ENCODE measurements at places on chromosomes 12 and 14.

DNA sequence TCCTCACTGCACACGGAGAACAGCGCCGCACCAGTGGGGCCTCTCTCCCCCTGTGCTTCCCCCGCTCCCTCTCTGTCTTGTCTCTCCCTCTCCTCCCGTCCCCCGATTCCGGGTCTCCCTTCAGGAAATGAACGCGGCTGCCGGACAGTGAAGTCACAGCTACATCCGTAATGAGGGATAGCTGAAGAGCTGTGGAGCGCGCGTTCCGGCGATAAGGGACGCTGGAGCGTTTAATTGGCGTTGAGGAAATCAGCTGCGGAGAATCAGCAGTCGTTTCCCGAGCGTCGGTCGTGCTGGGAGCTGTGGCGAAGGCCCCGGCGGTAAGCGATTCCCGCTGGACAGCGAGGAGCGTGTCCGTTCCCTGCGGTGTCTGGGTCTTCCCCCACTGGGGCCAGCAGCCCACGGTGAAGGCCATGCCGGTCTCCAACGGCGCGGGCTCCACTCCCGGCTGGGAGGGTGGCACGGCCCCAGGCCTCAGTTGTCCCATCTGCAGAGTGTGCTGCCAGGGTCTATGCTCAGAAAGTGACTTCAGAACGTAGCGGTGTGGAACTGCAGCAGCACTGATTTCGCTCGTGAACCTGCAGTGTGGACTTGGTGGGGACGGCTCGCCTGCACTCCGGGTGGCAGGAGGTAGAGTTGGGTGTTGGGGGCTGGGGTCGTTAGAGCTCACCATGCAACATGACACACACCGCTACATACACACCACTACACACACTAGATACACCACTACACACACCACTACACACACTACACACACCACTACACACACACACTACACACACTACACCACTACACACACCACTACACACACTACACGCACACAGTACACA, 10.9 kb downstream of the NOC4L start:
- no peak for DNase-seq

GRCh38 chr12:106031761-106032622, 106.8 kb downstream of the NUAK1 start:
- no peak for DNase-seq

DNA sequence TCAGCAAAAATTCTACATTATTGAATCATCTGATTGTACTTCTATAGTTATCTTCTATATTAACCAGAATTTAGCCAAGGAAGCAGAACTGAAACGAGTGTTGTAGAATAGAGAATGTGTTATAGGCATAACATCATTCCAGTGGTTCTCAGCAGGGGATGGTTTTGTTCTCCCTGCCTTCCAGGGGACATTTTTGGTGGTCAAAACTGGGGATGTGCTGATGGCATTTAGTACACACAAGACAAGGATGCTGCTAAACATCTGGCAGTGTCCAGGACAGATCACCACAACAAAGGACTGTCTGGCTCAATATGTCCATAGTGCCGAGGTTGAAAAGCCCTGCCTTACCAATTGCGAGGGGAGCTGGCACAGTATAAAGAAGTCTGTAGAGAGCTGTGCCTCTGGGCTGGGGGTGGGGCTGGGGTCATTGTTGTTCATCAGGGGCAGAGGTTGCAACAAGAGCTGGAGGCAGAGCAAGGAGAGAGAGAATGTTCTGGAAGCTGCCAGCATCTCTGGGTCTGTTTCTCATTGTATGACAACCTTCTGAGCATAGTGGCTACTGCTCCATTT, 1472.8 kb downstream of the AACS start:
- DNase-seq: no peak

GRCh38 chr14:54606631-54607133, 39.8 kb downstream of the SAMD4A start:
- no peak for DNase-seq

GRCh38 chr12:97941686-97942354, 479.2 kb downstream of the RMST start:
- DNase-seq: peak; percentile 60

DNA sequence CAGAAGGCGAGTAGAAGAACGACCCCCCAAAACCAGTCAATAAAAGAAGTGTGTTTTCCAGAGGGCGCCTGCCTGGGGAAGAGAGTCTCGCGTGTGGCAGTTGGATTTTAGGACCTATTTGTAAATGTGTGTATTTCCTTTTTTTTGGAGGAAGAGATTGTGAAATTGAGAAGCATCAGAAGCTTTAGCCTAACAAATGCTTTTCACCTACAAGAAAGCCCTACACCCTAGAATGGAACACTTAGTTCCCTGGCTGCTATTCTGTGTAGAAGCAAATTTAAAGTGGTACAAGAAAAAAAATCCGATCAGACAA, 1.3 kb downstream of the RCOR1 start:
- DNase-seq: no peak

- no peak for DNase-seq
These were observed 277.0 kb downstream of the TMEM132C start for GRCh38 chr12:128543971-128544370.

DNA sequence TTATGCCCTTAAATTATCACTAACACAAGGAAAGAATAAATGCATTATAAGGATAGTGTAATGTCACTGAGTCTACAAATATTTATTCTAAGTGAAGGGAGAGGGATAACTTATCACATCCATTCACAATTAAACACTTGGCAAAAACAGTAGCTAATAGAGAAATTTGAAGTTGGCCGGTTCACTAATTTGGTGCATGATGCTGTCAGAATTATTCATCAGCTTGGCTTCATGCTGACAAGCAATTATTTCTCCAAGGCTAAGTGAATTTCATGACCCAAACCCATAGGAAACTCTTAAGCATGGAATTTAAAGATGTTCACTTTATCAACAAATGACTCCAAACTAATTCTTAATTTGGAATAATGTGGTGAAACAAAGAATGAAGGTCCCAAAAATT, 25.0 kb upstream of the NR1H4 start:
- DNase-seq: no peak

GRCh38 chr12:68261896-68262295, 8.5 kb upstream of the IL22 start:
- no peak for DNase-seq

GRCh38 chr14:74358176-74358829, 10.0 kb downstream of the VRTN start:
- no peak for DNase-seq

DNA sequence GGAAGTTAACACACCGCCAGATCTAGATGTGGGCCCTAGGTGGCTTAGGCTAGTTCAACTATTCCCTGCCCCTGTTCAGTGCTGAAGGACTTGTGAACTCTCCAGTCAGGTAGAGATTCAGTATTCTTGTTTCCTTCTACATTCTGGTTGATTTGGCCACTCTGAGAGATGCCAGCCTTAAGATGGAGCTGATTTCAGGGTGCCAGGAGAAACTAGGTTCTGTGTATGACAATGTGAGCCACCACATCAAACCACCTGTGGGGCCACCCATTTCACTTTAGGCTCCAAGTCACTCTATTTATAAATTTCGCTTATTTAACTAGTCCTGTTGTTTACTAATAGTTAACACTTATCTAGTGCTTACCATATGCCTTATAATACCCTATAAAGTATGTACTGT, 26.0 kb downstream of the FRMD6 start:
- no peak for DNase-seq

- no peak for DNase-seq
These were observed 500.5 kb downstream of the NAV3 start for GRCh38 chr12:78331181-78331580.

- DNase-seq: no peak
These were observed 14.3 kb downstream of the CINP start for GRCh38 chr14:102348376-102348775.

- no peak for DNase-seq
These were observed 10.6 kb upstream of the PYGL start for GRCh38 chr14:50954811-50955372.

DNA sequence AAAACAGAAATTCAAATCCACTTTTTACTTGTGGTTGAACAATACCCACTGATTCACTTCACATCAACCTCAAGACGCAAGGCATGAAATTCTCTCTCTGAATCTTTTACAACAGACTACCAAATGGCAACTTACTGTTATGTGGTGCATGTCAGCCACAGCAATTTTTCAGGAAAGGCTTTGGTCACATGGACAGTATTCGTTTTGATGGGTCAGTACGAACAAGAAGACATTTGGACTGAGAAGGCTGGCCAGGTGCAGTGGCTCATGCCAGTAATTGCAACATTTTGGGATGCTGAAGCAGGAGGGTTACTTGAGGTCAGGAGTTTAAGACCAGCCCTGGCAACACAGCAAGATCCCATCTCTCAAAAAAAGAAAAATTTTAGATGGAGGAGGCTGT, 144.0 kb downstream of the SEC23A start:
- no peak for DNase-seq

- no peak for DNase-seq
These were observed 269.5 kb downstream of the FBXL14 start for GRCh38 chr12:1324910-1325309.

DNA sequence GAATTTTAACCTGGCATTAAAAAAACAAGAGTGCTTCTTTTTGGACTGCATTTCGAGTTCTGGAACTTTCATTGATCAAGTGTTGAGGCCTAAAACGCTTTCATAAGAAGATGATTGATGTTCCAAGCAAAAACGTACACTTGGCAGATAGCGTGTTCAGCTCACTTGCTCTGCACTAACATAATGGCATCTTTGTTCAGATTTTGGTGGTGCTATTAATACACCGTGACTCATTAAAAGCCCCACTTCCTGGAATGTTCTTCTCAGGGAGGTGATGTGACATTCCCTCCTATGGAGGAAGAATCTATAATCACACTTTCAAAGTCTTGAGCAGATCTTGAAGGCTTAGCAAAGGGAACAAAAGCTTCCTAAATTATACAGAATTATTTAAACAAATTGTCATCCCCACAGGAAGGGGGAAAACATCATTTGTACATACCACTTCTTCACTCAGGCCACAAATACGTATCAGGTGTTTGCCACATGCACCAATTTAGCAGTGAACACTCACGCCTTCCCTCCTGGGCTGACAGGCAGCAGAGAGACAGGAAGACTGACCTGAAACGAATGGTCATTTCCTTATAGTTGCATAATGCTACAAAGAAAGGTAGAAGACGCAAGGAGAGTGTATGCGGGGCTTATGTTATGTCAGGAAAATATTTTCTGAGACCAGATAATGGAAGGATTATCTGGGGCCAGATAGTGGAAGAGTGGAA, 15.4 kb downstream of the HSP90AA1 start:
- DNase-seq: peak; percentile 67

GRCh38 chr12:13454991-13455777, 258.7 kb downstream of the EMP1 start:
- no peak for DNase-seq

DNA sequence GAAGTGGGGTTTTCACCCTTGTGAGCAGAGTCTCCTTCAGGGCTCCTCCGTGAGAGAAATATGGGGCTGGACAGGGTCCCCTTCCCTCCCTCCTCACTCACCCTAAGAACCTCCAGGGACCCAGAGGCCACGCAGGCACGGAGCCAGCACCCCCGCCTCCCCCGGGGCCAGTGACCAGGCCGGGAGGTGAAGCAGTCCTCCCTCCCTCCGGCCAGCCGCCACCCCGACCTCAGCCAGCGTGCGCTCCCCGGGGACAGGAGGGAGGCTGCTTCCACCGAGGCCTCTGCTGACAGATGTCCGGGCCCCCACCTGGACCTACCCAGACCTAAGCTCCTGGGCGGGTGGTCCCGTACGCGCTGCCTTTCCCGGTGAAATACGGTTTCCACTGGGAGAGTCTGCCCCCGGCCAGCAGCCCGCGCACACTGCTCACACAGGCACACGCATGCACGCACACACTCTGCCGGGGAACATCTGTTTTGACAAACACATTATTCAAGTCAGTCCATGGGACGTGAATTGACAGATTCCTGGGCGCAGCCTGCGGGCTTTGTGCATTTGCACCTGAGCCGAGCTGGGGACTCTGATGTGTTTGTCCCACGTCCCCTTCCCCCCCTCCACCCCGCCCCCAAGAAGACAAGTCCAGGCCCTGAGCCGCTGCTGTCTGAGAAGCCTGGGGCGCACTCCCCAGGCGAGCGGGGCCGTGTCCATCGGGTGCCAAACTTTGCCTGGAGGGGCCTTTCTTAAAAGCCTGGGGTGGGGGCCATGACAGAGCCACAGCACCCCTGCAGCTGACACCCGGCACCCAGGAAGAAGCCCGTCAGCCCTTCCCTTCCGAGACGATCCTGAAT, 725 bp downstream of the RIMBP2 start:
- DNase-seq: no peak

DNA sequence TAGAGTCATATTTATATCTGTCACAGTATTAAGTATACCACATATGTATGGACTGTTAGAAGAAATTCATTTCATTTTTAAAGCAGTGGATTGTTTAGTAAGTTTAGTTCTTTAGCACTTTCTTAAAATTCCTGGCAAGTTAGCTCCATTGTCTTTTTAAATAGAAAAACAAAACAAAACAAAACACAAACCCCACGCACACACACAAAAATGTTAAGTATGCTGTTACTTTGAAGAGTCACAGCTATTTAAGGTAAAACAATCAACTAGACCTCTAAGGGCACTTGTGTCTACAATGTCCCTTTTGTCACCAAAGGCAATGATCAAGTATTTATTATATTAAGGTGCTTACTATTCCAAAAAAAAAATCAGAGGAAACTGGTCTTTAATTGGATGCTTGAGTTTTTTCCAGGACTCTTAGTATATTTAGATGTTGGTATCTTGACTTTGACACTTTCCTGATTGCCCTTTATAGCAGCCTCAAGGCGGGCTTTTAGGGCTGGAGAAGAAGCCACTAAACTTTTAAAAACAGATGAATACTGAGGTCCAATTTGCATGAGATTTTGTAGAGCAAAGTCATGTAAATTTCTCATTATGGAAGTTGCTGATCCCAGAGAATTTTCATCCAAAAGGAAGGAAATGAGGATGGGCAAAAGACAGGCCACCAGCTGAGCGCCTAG, 85.5 kb upstream of the HECTD1 start:
- no peak for DNase-seq

GRCh38 chr12:108495054-108495453, 20.0 kb upstream of the FICD start:
- peak; percentile 60 for DNase-seq

DNA sequence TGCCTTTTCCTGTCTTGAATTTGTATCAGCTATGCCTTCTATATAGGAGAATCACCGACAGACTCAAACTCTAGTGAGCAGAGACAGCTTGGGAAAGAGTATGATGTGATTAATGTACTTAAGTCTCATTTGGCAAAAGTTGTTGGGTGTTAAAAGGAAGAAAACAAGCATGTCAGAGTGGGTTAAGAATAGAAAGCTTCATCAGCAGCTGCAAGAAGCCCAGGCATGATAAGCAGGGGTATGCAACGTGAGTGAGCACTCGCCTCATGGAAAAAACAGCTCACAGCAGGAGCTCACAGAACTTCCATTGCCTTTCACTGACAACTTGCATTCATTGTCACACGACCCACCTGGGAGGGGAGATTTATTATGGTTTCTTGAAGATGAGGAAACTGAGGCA, 35.9 kb upstream of the WNK1 start:
- no peak for DNase-seq

DNA sequence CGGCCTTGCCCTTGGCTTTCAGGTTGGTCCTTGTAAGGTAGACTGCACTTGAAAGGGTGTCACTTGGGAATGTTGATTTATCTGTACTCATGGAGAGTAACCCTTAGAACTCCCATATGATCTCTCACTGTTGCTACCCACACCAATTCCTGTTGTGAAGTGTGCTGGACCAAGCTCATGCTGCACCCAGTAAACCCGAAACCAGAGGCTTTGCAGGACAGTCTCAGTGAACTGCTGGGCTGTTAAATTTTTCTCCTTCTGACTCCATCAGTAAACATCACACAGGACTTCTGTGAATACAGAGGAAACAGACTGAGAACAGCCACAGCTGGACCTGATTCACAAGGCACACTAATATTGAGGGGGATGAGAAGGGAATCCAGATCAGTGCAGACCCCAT, 783.0 kb downstream of the TMEM121 start:
- DNase-seq: no peak

- no peak for DNase-seq
These were observed 5.9 kb downstream of the DDHD1 start for GRCh38 chr14:53147208-53147607.

Measured in Calu3 (cell line).